ENCODE measurements at places on chromosomes 5 and 9.

DNA sequence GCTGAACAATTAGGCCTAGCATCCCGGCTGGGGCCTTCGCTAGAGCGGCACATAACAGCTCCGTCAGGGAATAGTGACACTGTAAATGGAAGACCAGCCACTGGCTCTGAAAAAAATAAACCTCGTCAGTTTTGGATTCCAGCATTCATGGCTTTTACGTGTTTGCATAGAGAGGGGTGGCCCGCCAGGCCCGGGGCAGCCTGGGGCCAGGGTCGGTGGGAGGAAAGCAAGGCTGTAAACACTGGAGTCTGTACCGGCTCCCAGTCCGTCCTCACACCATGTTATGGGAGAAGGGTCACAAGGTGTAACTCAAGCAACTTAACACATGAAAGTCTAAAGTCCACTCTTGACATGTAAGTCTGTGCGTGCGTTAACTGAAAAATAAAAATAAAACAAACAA lies 11.2 kb downstream of the CCNI2 start:
- no peak for DNase-seq

DNA sequence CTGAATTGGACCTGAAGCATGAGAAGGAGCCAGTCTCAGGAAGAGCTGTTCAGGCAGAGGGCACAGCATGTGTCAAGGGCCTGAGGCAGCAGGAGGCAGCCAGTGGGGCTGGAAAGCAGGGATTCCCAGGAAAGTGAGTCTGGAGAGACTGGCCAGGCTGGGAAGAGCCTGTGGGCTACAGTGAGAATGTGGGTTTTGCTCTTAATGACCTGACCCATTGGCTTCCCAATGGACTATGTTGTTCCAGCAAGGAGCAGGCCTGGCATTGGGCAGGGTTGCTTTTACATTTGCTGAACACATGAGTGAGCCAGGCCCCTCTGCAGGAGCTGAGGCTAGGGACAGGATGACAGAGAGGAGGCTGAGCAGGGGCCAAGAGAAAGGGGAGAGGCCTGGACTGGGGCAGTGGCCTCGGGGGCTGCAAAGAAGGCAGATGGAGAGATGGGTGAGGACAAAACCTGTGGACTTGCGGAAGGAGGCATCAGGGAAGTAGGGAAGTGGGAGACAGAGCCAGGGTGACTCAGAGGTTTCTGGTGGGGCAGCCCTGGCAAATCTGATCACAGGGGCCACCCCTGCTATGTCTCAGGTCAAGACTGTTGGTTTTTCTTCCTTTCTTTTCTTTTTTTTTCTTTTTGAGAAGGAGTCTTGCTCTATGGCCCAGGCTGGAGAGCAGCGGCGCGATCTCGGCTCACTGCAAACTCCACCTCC lies 65.9 kb upstream of the NEK6 start:
- no peak for DNase-seq

DNA sequence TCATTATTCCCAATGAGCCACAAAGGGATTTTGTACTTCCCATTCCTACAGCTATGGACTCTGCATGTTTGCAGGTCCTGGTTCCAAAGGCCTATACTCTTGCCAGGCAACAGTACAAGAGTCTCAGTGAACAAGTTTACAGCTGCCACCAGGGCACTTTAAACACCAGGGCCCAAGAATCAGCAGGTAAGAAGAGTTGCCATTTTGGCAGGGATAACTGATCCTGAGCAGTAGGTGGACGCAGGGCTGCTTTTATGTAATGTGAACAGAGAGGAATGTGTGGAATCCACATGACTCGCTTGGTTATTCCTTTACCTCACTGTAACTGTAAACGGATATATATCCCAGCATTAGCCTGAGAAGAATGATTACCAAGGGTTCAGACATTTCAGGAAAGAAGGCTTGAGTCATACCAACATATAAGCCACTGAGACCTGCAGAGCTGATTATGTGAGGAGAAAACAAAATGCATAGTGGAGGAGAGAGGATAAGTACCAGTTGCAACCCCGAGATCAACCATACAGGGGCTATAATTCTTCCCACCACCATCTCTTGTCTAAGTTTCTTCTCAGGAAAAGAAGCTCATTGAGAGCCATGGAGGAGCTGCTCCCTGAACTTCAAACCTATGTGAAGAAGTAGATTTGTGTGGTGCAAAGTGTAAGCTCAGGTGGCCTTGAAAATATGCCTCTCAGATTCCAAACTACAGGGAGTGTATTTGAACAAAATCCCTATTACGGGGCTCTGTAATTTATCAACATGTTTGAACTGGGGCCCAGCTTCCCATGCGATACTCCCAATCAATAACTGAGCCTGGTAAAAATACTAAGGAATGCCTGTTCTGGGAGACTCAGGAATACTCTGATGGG lies 24.6 kb downstream of the RAPGEF6 start:
- DNase-seq, result no peak

- no peak for DNase-seq
Observed at GRCh38 chr5:80187421-80188090, 68.3 kb downstream of the SERINC5 start.

DNA sequence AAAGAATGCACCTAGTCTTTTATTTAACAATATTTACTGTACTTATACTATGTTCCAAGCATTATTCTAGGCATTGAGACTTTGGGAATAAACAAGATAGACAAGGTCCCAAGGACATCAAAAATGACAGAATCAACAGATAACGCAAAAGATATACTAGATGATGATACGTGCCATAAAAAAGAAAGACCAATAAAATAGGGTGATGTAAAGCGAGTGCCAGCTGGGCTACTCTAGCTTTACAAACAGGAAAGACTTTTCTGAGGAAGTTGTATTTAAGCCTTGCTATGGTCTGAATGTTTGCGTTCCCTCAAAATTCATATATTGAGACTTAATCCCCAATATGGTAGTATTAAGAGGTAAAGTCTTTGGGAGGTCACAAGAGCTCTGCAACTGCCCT lies 310.2 kb upstream of the RGMB start:
- DNase-seq, result no peak

DNA sequence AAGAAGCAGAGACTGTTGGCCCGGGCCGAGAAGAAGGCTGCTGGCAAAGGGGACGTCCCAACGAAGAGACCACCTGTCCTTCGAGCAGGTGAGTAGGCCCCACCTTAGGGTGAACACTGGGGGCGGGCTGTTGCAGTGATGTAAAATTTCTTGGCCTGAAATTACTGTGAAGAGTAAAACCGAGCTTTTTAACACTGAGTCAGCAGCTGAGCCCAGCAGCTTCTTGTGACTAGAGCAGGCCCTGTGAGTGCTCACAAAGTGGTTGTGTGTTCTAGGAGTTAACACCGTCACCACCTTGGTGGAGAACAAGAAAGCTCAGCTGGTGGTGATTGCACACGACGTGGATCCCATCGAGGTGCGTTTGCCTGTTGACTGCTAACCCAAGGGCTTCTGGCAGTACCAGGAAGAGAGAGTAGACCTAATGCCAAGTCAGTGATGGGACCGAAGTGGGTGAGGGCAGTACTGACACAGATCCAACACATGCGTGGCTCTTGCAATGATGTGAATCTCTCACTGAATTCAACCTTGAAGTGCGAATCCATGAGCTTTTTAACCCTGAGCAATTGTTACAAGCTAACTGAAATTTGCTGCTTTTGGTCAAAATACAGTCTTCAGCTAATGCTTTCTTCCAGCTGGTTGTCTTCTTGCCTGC lies 2.1 kb downstream of the RPL7A start:
- DNase-seq, result no peak

GRCh38 chr5:178625679-178626483 lies 969 bp downstream of the CLK4 start:
- no peak for DNase-seq

- DNase-seq, result no peak
Observed at GRCh38 chr5:102818345-102818744, 63.2 kb downstream of the PAM start.

DNA sequence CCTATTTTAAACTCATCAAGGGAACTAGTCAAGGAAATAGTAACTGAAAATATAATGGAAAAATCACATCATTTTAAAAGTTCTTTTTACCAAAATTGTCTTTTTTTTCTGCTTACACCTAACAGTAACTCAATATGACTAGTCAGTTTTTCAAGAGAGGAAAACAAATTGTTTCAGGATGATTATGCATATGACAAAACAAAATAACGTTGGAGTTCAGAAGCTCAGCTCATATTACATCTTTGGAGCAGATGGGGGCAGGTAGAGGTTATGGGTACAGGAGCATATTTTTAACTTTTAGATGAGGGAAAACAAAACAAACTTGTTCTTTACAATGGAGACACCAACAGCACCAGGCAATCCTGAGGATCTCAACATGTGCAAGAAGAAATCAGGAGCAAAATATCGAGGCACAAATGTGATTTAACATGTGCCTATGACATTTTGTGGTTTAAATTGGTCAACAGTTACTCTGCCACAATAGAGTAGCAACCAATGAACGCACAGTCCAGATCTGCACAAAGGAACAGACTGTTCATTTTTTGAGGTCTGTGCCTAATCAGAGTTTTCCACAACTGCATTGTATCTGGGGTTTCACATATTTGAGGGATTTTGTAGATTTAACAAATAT lies 659.0 kb downstream of the ANXA1 start:
- DNase-seq, result no peak

GRCh38 chr5:127649018-127649439 lies at the start of gene CTXN3:
Gene CTXN3, plus strand, starts transcription at chr5:127649082. Its CDS starts 8,440 bp downstream, at chr5:127657522.
- no peak for DNase-seq

DNA sequence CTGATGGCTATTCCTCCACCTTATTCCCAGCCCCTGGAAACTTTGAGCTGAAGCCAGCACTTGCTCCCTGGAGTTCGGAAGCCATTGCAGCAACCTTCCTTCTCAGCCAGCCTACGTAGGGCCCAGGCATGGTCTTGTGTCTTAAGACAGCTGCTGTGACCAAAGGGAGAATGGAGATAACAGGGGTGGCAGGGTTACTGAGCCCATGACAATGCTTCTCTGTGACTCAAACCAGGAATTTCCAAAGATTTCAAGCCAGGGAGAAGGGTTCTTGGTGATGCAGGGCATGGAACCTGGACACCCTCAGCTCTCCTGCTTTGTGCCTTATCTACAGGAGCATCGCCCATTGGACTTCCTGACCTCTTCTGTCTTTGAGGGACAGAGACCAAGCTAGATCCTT lies 12.2 kb downstream of the SLC31A2 start:
- DNase-seq, result no peak

DNA sequence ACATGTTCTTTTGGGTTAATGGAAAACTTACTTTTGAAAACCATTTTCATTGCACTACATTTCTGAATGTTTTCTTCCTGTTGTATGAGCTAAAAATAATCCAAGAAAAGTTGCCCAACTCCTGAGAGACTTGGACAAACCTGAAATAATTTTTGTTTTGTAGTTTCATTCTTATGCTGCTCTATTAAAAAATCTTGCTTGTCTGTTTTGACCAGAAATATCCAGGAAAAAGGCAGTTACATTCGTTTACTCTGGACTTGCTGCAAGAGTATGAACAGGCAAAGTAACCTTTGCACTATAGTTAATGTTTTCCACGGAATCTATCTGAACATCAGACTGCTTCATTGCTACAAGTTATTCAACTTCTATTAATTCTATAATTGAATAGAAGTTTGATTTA lies 200.1 kb upstream of the DAB2 start:
- no peak for DNase-seq

DNA sequence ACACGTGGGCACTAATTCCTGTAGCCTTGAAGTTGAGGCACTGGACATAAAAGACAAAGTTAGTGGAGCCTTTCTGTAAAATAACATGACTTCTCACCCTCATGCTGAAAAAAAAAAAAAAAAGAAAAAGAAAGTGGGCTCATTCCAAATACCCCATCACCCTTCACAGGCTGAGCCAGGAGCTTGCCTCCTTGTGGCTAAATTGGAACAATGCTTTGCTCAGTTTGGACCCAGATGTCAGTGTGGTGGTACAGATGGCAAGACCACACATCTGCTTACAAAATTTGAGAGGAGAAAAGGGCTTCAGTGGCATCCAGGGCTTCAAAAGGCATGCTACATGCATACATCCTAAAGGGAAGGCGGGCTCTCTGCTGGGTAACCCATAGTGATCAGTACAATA lies 342.8 kb downstream of the EBF1 start:
- DNase-seq, result no peak

DNA sequence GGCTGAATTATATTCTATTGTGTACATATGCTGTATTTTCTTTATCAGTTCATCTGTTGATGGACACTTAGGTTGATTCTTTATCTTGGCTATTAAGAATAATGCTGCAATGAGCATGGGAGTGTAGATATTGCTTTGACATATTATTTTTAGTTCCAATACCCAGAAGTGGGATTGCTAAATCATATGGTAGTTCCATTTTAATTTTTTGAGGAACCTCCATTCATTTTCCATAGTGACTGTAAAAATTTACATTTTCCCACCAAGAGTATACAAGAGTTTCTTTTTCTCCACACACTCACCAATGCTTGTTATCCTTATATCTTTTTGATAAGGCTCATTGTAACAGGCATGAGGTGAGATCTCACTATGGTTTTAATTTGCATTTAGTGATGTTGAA lies 19.4 kb downstream of the JAK2 start:
- DNase-seq, result no peak

DNA sequence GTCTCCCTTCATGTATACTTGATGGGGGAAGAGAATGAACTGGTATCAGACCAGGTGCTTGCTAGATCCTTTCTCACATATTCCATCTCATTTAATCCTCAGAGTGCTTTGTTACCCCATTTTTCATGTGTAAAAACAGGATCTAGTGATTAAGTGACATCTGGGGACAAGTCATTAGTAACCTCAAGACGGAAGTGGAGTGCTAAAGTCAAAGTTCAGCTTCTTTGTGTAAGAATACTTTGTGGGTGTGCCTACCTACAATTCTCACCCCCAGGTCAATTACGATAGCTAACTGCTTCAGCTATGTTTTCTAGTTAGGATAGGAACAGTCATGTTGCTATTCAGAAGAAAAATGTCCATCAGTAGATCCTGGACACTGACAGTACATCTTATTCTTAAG lies 3.1 kb upstream of the FAM120AOS start:
- no peak for DNase-seq

DNA sequence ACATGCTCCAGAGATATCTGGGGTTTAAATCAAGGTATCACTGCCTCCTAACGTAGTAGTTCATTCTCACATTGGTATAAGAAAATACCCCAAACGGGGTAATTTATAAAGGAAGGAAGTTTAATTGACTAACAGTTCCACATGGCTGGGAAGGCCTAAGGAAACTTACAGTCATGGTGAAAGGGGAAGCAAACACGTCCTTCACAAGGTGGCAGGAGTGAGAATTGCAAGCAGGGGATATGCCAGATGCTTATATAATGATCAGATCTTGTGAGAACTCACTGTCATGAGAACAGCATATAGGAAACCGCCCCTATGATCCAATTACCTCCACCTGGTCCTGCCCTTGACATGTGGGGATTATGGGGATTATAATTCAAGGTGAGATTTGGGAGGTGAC lies 1280.2 kb upstream of the C9orf72 start:
- DNase-seq, result no peak

DNA sequence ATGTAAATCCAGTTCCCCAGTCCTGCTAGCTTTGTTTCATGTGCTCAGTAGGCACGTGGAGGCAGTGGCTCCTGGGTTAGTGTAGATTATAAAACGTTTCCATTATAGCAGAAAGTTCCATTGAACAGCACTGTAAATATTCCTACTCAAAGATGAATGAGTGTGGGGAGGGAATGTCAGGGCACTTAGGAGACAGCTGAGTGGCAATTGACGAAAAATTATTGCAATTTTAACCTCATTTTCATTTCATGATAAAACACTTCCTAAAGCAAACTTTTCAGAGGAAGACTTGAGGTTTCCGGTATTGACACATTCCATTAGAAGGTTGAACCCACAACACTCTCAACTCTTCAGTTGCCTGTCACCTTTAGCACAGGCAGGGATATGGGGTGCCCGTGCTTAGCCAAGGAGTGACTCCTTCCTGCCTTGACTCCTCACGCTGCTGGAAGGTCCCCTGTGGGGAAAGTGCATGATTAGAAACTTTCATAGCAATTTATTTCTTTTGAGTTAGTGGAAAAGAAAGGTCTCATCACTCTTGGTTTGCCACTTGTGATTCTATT lies 41.2 kb downstream of the SLC46A2 start:
- no peak for DNase-seq
